ENCODE measurements at places on chromosomes 1 and 21. TPM values are rescaled to one million over a fixed set of nuclear protein-coding genes. Genes with fewer than 3 reads are reported as not detected.

DNA sequence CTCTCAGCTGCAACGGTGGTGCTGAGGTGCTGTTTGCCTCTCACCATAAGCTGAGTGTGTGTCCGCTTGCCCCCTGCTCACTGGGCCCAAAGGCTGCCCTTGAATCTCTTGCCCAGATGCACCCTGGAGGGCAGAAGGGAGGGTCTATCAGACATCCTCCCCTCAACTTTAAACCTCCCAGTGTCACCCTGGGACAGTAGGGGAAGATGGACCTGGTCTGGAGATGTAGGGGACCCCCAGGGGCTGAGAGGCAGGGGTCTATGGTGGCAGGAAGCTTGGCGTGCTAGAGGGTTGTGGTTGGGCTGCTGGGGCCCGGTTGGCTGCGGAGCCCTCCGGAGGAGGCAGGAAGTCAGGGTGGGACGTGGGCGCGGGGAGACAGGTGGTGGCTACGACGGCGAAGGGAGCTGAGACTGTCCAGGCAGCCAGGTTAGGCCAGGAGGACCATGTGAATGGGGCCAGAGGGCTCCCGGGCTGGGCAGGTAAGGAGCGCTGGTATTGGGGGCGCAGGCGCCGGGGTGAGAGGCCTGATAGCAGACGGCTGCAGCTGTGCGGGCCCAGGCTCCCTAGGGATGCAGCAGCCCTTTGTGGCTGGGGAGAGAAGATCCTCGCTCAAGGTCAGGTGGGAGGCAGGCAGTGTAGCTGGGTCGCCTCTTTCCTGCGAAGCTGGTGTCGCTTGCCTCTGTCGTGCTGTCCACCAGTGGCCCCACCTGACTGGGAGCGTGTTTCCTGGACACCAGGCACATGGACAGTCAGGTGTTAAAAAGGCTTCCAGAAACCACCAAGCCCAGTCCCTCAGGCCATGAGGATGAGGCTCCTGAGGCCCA is at the start of gene LCK:
TSS of gene LCK (plus strand) at position 373 of the 824 bp plus-strand sequence. CDS start 23,065 bp downstream, outside the sequence.
- DNase-seq: peak; percentile 91

SYF2 gene
- total RNA-seq: 39.6 TPM

KRTAP13-2 gene
- total RNA-seq: not detected

- no peak for DNase-seq
These were observed 478 bp downstream of the MAD2L2 start for GRCh38 chr1:11680270-11681070.

GRCh38 chr1:193368302-193368701 is 181.9 kb upstream of the B3GALT2 start:
- DNase-seq: no peak

- DNase-seq: no peak
These were observed 44.6 kb downstream of the SLX9 start for GRCh38 chr21:44984428-44984791.

CDC7 gene
- 30.3 TPM for total RNA-seq

- DNase-seq: no peak
These were observed 24.3 kb downstream of the RXRG start for GRCh38 chr1:165420655-165421054.

NES gene
- total RNA-seq: not detected

- DNase-seq: no peak
These were observed at the start of gene TMEM51 for GRCh38 chr1:15153184-15153841. Gene TMEM51, plus strand, starts transcription at chr1:15153747. Its CDS starts 61,341 bp downstream, at chr1:15215088.

SPOCD1 gene
- total RNA-seq: not detected

- no peak for DNase-seq
These were observed 63.6 kb downstream of the SPEN start for GRCh38 chr1:15911141-15911540.

DNA sequence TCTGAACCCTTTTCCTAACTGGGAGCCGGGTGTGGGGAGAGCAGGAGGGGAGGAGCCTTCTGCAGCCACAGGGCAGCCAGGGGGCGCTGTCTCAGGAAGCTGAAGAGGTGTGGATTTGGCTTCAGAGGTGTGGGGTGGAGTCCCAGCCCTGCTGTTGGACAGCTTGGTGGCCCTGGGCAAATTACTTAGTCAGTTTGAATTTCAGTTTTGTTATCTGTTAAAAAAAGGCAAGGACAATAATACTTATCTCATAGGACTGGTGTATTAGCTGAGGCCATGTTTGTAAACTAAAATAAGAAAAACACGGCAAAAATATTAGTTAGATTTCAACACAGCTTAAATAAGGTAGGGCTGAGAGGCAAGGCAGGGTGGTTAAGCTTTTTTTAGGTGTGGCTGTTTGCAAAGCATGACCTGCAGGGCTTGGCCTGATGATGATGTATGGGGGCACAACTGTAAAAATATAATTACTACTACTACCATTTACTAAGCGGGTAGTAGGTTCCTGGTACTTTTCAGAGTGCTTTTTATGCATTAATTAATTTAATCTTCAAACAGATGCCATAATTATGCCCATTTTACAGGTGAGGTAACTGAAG is 111.8 kb downstream of the PLXNA2 start:
- peak; percentile 81 for DNase-seq

DNA sequence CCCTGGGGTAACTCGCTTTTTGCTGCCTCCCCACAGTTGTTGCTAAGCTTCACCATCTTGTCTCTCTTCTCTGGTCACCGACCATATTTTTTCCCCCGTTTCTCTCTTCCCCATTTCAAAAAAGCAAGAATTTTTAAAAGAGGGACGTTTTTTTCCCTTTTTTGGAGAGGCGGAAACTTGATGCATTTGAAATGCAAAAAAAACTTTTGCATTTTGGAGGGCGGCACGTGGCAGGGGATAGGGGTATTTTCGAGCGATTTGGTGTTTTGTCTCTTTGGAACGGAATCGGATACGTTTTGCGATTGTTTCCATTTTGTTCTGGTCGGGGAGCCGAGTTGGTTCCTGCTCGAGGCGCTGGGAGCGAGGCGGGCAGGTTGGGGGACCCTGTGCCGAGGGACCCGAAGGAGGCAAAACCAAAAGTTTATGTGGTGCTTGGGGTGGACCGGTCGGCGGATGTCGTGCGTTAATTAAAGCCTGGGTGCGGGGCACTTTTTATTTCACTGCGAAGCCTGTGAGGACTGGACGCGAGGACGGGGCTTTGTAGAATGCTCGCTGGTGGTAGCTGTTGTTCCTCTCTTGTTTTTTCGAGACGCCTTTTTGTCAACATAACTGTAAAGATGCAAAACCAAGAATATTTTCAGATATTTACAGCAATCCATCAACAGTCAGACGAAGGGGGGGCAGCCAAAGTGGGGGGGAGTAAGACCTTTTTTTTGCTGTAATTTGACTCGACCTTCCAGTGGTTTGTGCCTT is 884 bp downstream of the H3-3A start:
- DNase-seq: peak; percentile 50
